NCI-H2107 (cell line): ENCODE measurements at places on chromosomes 1 and 21.
A peak's percentile ranks its signal among the peaks of the same experiment; 100 is the strongest.

DNA sequence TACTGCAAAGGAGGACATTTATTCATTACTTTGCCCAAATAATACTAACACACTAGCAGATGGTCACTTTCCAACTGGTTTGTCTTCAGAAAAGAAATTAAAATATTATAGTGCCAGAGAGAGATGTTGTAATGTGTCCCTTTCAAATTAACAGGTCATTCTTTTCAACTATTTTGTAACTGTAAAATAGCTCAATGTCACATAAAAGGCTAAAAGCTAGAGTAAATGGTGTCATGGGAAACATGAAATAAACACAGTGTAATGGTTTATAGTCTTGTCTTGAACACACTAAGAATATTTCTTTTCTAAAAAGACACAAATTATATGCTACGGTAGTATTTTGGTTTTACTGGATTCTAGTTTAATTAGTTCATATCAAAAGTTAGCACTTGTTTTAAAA, 77.8 kb downstream of the ADGRL2 start:
- no peak for DNase-seq

- no peak for DNase-seq
Measured at GRCh38 chr1:21329209-21329844, 39.1 kb upstream of the ECE1 start.

- no peak for DNase-seq
Measured at GRCh38 chr21:25813917-25814316, 79.1 kb downstream of the GABPA start.

DNA sequence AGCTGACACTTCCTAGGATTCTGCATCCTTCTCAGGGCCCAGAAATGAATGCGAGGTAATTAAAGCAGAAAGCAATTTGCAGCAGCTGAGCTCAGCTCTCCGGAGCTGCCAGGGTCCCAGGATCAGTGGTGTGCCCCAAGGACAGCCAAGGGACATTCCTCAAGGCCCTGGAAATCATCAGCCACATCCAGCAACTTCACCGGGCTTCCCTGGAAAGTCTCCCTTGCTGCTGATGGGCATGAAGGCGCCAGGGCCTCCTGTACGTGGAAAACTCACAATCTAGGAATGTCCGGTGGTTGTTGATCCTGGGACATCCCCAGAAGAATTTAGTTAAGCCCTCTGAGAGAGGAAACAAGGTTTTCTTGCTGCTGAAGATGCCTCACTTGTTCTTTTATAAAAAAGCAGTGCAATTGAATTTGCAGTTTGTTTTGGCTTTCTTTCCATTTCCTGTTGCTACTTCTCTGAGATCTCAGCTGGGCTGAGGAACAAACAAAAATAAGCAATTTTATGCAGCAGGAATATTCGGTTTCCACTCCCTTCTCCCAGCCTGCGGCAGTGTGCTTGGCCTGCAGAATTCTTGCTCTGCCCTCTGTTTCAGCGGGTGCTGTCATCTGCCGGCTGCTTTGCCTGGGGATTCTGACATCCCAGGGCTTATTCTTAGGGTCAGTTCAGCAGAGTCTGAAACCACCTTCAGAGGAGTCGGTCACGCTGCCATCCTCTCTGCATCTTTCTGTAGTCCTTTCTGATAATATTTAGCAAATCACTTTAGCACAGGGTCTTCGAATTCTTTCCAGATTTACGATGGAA, 85.9 kb downstream of the TCP10L start:
- DNase-seq: no peak

DNA sequence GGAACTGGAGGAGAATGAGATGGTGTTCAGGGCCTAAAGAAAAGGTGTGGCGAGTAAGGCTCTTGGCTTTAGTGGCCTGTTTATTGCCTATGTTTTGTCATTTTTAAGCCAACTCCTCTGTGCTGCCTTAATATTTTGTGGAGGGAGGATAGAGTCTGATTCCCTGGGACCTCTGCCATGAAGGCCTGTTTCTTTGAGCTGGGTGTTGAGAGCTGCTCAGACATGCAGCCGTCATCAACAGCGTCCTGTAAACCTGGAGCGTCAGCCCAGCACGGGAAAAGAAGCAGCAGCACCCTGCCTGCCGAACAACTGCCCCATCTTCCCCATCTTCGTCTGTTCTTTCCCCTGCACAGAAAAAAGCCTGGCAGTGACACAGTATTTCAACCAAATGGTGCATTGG, 27.1 kb upstream of the SNX27 start:
- DNase-seq: no peak

- peak; percentile 70 for DNase-seq
Measured at GRCh38 chr1:154567386-154568156, at the start of gene CHRNB2. CHRNB2 (plus strand) TSS chr1:154567778; CDS start chr1:154568045, 267 bp downstream.

- DNase-seq: no peak
Measured at GRCh38 chr1:217191441-217191840, 439.4 kb downstream of the GPATCH2 start.

DNA sequence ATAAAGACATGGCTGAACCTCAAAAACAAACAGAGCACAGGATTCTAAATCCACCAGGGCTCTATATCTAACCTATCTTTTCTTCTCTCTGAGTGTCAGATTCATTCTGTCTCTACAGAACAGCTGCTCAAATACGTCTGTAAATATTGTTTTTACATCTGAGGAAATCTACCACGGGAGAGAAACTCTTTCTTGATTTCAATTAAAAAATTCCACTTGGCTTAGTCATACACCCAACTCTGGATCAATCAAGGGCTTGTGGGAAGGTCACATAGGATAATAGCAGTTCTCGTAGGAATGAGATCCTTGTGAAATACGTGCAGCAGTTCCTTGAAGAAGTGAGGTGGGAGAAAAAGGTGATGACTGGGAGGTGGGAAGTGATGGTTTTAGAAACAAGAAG, 1355.7 kb upstream of the ADGRL2 start:
- no peak for DNase-seq

GRCh38 chr1:159854116-159854692, 8.3 kb downstream of the VSIG8 start:
- DNase-seq: no peak

GRCh38 chr1:204150702-204151551, 917 bp downstream of the ETNK2 start:
- no peak for DNase-seq

DNA sequence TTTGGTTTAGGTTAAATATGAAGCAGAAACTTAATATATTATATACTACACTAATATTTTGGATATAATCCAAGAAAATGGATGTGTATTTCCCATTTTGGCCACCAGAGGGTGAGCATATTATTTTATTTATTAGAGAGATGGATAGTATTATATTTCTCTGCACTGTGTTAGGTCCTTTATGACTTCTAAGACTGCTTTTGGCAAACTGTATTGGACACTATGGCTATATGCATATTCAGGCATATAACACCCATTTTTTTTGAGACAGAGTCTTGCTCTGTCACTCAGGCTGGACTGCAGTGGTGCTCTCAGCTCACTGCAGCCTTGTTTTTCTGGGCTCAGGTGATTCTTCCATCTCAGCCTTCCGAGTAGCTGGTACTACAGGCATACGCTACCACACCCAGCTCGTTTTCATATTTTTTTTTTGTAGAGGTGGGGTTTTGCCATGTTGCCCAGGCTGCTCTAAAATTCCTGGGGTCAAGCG, 17.8 kb upstream of the PGM1 start:
- no peak for DNase-seq

GRCh38 chr21:39454949-39455668, 3.3 kb downstream of the SH3BGR start:
- no peak for DNase-seq

DNA sequence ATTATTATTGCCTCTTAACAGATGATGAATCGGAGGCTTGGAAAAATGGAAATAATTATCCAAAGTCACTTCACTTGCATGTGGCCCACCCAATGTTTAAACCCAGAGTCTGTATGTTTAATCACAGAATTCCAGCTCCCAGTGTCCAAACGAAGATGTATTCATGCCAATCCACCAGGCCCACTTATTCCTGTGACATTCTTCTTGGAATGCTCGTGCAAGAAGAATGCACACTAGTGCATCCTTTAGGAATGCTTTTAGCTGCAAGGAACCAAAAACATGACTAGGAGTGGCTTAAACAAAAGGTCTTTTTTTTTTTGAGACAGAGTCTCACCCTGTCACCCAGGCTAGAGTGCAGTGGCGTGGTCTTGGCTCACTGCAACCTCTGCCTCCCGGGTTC, 8.9 kb upstream of the OPRD1 start:
- no peak for DNase-seq

- DNase-seq: no peak
Measured at GRCh38 chr1:118337346-118337745, 152.3 kb upstream of the SPAG17 start.

- DNase-seq: no peak
Measured at GRCh38 chr1:147561472-147561840, 20.2 kb downstream of the BCL9 start.

DNA sequence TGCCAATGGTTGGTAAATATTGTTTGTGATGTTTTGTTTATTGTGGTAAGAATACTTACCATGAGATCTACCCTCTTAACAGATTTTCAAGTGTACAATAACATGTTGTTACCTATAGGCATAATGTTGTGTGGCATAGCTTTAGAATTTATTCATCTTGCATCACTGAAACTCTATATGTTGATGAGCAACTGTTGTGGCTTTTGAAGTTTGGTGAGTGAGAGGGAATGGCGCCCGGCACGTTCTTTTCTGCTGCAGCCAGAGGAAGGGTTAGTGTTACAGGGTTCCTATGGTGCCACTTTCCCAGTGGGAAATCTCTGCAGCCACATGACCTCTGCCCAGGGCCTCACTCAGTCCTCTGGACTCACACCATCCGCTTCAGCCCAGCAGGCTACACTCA, 342.5 kb upstream of the ADGRL2 start:
- no peak for DNase-seq

- no peak for DNase-seq
Measured at GRCh38 chr1:186828611-186829454, at the start of gene PLA2G4A. PLA2G4A (plus strand) TSS chr1:186828949; CDS start chr1:186854355, 25,406 bp downstream.

- no peak for DNase-seq
Measured at GRCh38 chr1:73472810-73473209, 725.2 kb downstream of the LRRIQ3 start.

GRCh38 chr1:202837746-202838262, 27.1 kb downstream of the PCAT6 start:
- DNase-seq: no peak

GRCh38 chr1:204711947-204712701, 26.6 kb upstream of the LRRN2 start:
- no peak for DNase-seq

DNA sequence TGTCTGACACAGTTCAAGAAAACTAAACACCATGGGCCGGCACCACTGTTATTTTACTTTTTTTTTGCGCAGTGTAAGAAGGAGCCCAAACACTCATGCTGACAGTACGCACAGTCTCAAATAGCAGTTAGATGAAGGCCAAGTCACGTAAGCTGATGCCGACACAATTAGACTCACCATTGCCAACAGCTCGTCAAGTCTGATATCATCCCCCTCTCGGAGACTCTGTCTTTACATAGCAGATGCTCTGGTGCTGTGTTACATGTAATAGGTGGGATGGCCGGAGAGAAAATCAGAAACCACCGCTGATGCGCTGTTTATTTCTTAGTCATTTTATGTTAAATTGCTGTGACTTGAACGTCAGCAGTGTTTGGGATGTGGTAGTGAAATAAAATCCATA, 49.3 kb downstream of the TGFB2 start:
- no peak for DNase-seq

DNA sequence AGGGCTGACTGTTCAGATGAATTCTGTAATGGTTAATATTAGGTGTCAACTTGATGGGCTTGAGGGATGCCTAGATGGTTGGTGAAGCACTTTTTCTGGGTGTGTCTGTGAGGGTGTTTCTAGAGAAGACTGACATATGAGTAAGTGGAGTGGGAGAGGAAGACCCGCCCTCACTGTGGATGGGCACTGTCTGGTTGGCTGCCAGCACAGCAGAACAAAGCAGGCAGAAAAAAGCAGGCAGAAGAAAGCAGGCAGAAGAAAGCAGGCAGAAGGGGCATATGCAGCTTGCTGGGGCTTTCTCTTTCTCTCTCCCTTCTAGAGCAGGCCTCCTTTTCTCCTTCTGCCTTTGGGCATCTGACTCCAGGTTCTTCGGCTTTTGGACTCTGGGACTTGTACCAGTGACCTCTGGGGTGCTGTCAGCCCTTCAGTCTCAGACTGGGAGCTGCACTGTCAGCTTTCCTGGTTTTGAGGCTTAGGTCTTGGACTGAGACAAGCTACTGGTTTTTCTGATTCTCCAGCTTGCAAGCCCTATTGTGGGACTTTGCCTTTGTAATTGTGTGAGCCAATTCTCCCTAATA, 42.9 kb upstream of the CD2 start:
- DNase-seq: no peak

DNA sequence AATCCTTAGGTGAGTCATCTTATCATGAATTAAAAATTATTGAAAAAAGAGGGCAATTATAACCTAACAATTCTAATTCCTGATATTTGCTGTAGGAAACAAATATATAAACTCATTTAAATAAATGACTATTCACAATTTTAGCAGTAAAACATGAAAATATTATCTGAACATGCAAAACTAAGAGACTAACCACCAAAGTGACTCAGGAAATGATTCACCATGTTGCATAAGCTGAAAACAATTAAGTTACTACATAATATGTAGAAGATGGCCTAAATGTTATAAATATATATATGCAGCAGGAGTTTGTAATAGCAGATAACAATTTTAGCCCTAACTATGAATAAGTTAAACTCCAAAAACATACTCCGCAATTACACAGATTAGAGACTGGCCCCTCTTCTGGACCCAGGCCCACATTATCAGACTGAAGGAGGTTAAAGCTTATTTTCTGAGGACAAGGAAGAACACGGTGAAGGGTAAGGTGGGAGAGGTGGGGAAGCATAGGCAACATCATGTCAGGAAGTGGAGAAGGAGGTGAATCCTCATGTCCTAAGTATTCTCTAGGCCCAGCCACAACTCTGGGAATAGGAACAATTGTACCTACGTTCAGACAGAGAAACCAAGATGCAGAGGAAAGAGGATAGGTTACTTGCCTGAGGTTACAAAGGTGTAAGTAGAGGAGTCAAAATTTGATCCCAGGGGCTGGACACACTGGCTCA, 15.6 kb upstream of the AIM2 start:
- no peak for DNase-seq

GRCh38 chr1:165153182-165153581, 203.3 kb downstream of the LMX1A start:
- DNase-seq: no peak

DNA sequence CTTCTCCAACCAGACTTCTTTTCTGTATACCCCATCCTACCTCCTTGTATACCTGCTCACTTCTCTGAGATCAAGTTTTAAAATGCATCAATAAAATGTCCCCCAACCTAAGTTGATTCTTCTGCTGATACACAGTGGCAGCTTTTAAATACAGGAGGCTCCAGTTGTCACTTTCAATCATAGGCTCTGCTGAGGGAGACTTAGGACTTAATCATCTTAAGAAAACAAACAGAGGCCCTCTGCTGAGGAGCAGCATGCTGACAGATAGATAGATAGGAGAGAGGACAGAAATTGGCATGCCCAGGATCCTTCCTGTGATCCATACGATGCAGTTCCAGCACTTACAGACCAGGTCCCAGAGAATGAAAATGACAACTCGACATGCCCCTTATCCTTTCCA, 311.0 kb upstream of the PROX1 start:
- no peak for DNase-seq

DNA sequence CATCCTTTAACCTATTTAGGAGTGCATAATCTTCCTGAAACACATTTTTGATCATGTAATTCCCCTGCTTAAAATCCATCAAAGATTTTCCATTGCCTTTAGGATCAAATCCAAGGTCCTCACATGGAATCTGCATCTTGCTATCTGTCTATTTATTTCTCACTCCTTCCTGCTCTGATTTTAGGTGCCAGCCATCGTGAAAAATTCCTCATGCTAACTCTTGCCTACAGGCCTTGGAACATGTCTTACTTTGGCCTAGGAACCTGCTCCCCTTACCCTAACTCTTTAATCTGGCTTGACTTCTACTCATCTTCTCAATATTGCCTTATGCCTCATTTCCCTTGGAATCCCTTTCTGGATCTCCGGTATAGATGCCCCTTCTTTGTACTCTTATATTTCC, 1074.3 kb downstream of the TTLL7 start:
- DNase-seq: no peak
